ENCODE measurements at places on chromosomes 6 and 20.

GRCh38 chr6:129865013-129865412 is 3.9 kb upstream of the TMEM244 start:
- no peak for DNase-seq

GRCh38 chr20:39036011-39036410 is 73.9 kb downstream of the DHX35 start:
- DNase-seq, result no peak

DNA sequence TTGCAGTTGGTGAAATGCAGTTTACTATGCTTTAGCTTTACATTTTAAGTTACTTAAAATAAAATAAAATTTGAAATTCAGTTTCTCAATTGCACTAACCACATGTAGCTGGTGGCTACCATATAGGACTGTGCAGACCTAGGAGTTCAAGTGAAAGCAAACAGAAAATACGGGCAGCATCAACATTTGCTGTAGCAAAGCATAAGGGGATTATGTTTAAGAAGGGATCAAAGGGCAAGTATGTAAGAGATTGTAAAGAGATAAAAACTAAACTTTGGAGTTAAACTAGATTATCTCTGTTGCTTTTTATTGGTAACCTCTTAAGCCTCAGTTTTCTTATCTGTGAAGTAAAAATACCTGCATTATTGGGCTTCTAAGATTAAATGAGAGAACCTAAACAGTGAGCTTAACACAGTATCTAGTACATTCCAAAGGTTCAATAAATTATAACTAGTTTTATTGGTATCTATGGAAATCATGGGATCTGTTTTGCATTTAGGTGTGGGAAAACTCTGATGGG is 81.2 kb downstream of the SPTLC3 start:
- no peak for DNase-seq

DNA sequence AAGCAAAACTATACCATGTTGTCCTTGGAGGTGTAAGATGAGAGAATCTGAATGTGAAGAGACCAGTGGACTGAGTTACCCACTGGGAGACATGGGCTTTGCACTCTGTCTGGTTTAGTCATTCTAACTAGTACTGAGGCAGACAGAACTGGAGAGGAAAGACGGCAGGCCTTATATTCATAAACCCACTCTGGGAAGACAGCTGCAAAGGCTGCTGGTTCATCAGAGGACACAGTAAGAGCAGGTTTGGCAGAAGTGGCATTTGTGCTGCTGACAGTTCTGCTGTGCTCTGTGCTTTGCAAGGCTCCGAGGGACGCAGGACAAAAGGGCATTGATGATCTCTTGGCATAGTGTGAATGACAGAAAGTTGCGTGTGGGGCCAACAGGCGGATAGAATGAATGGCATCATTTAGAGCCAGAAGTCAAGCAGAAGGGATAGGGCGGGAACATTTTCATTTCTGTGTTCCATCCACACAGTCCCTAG is 142.3 kb upstream of the TENT5A start:
- DNase-seq, result peak; percentile 55

- DNase-seq, result no peak
Observed at GRCh38 chr6:90406142-90406794, 109.6 kb upstream of the BACH2 start.

Measured in tibial nerve (tissue), 4 donors.